Gastrocnemius medialis (tissue), 4 donors: ENCODE measurements at places on chromosomes 4 and X. TPM values are rescaled to one million over a fixed set of nuclear protein-coding genes. Genes with fewer than 3 reads are reported as not detected.

The FAM47C gene
- total RNA-seq = not detected

The TMSB15A gene
- total RNA-seq = not detected

The CCKAR gene
- not detected for total RNA-seq

The SULT1B1 gene
- not detected for total RNA-seq

The DMD gene
- total RNA-seq = 114 TPM

The PNMA3 gene
- not detected for total RNA-seq

The L1CAM gene
- 0.55 TPM for total RNA-seq

The KCNIP4 gene
- total RNA-seq = not detected

The UGT2B15 gene
- 0.19 TPM for total RNA-seq

The CHM gene
- 12.6 TPM for total RNA-seq

The ART3 gene
- 55.2 TPM for total RNA-seq
